ENCODE measurements at places on chromosomes 1 and 21.

DNA sequence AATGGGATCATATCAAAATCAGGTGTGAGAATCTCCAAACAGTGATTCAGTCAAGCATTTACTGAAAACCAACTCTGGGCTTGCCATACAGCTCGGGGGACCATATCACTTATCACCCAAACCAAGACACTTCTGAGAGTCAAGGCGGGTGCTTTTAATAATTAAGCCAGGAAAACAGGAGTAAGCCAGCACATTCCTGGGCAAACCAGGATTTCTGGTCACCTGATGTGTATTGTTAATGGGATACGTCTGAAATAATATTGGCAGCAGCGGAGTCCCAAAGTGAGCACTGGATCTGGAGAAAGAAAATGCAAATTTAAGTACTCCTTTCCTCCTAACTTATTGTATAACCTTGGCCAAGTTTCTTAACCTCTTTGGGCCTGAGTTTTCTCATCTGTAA, 17.6 kb downstream of the OSCP1 start:
- no peak for DNase-seq

DNA sequence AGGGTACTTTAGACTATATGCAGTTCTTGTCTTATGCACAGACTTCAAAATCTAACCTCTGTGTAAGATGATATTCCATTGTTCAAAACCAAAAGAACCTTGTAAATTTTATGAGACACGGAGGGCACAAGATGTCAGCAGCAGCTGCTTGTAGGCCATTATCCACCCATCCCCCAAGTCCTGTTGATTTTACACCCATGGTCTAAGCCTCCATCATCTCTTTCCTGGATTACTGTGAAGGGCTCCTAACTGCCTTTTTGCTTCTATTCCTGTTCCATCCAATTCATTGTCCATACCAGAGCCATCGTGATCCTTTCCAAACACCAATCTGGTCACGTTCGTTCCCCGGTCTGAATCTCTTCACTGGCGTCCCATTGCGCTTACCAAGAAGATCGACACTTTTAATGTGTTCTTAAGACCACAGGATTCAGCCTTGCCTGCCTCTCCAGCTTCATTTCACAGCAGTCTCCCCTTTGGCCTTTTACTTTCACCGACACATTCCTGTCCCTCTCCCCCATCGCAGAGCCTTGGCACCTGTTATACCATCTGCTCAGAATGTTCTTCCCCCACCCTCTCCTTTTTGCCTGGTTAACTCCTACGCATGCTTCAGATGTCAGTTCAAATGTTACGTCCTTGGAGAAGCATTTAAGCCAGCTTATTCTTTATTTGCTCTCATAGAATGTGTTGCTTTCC, 107.3 kb upstream of the POU3F1 start:
- no peak for DNase-seq

DNA sequence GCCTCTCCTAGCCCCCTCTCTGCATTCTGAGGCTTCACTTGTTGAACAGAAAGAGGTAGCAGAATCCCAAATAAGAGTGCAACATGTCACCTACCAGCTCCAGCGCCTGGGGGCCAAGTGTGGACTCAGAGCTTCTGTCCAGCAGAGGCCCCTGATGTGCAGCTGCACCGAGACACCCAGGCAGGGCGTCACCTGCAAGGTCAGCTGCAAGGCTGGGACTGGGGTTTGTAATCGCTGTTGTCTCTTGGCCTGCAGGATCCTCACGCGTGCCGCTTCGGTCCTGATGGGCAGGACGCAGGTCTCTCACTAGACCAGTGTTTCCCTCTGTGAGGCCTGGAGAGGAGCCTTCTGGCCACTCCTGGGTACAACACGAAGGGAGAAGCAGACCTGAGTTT, 4.3 kb upstream of the SLX9 start:
- DNase-seq = no peak

- DNase-seq = no peak
Observed at GRCh38 chr1:22359427-22359826, 92.2 kb upstream of the ZBTB40 start.

GRCh38 chr1:2990376-2991115, 30.7 kb upstream of the ACTRT2 start:
- DNase-seq = no peak

GRCh38 chr1:78068681-78069283, 23.0 kb downstream of the GIPC2 start:
- no peak for DNase-seq

- no peak for DNase-seq
Observed at GRCh38 chr1:206714331-206715058, 29.8 kb downstream of the MAPKAPK2 start.

- DNase-seq = peak; percentile 89
Observed at GRCh38 chr1:21368515-21369289, 71.2 kb upstream of the NBPF3 start.

- DNase-seq = no peak
Observed at GRCh38 chr1:221392453-221392852, 349.4 kb downstream of the DUSP10 start.

DNA sequence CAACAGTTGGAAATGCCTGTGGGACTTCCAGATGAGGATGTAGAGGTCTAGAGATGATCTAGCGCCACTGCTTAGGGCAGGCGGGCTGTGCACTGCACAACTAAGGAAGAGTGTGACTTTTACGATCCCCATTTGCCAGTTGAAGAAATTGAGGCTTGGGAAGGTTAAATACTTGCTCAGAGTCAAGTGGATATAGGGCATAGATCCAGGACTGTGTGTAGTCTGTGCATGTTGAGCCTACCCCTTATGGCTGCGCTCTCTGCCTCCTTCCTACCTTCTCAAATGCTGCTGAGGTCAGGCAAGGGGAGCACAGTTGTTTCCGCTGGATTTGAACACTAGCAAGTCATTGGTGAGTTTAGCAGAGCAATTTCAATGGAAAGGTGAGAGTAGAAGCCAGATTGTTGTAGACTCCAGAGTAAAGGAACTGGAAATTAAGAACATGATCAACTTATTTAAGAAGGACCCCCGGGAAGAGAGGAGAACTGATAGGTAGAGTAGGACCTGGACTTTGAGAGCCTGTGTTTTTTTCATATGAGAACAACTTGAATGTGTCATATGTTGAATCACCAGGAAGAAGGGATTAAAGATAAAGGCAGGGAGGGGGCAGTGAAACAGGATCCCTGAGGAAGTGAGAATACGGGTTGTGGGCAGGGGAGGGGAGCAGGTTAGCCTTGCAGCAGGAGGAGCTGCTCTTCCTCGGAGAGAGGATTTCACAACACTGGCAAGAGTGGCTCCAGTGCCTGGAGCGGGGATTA, 2.7 kb downstream of the CAPN2 start:
- peak; percentile 82 for DNase-seq

DNA sequence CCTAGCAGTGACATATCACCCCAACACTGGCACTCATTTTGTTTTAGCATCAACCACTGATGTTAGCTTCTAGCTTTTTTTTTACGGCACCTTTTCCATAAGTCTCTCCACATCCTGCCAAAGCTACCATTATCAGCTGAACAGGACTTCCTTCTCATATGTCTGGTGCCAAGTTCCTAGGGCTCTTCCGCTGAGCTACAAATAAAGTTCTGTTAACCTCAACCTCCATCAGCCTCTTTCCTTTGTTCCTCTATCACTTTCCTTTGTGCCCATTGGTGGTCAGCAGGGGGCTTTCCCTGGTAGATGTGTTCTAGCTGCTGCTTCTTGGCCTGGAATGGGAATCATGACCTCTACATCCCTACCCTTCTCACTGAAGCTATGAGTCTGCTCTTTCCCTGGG, 163.8 kb downstream of the FAF1 start:
- DNase-seq = no peak

GRCh38 chr1:208951908-208952307, 631.6 kb upstream of the CAMK1G start:
- peak; percentile 36 for DNase-seq

- DNase-seq = peak; percentile 94
Observed at GRCh38 chr1:115595279-115596079, 46.3 kb upstream of the VANGL1 start.

DNA sequence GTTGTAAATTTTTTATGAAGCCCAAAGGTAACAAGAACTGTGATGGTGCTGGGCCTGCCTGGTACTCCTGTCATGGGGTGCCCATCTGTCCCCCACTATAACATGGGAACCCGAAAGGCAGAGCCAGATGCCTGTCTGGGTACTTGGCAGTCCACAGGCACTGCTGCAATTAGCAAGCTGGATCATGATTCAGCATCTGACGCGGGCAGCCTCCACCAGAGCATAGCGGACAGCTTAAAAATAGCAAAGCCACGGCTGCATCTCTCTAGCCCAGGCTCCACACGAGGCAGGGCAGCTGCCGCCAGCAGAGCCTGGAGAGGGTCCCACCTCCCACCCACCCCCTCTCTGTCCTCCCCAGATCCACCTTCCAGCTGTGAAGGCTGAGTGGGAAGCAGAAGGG, 22.9 kb downstream of the SUSD4 start:
- no peak for DNase-seq

- no peak for DNase-seq
Observed at GRCh38 chr1:118189564-118189963, 4.5 kb upstream of the SPAG17 start.

DNA sequence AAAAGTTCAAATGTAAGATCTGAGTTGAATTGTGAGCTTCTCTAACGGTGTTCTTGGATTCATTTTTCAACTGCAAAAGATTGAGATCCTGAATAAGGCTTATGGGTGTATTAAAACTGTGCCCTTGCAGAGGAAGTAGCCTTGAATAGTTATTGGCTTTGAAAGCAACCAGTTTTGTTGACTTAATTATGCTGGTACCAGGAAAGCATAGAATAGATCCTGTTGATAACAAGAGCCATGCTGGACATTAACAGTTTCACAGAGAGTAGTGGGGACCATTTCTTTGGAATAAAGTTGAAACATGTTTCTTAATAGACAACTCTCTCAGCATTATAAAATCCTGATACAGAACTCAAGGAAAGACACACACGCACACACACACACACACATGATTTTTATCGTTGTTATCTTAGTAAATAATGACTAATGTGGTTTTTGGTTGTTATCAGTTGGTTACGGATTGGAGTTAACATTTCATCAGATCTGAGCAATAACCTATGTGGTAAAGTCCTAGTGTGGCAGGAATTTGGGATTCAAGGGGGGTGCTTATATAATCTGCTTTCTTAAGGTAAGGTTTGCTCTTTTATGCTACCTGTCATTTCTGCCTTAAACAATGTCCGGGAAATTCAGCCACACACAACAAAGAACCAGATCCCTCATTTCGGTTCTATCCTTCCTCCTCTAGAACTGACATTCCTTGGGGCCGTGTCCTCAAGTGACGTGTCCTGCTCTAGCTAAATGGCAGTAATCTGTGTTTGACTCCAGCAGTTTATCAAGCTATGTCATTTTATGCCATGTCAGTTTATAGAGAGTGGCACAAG, 330.9 kb downstream of the CHRM3 start:
- DNase-seq = no peak

DNA sequence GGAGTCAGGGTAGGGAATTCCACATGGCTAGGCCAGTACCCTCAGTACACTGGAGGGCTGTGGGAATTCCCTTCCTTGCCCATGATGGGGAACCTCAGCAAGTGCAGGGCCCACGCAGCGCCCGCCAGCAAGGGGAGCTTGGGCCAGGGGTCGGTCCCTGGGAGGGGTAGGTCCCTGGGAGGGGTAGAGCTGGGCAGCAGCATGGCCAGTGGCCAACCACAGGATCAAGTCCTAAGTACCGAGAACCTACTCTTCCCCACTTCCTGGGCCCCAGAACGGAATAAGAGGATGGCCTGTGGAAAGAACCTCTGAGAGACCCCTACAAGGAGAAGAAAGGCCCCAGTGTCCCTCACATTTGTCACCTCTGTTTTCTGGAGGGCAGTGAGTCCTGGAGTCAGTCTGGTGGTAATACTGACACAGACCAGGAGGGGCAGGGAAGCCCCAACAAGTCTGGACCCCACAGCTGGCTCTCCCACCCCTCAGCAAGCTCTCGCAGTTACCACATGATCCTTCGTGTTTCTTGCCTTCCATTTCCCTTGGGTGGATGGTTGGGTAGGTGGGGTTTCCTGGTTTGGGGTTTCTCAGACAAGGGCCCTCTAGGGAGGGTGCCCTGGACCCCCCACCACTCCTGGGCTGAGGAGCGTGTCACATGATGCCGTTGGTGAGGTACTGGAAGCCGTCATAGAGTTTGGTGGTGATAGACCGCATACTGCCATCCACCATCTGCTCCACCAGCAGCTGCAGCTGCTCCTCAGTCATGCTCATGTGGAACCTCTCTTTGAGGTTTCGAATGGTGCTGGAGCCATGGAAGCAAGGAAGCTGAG, 10.3 kb downstream of the ZNF687 start:
- no peak for DNase-seq

GRCh38 chr1:195828325-195828724, 779.9 kb downstream of the KCNT2 start:
- no peak for DNase-seq

- peak; percentile 56 for DNase-seq
Observed at GRCh38 chr1:41365772-41366454, 4.7 kb downstream of the FOXO6 start.

DNA sequence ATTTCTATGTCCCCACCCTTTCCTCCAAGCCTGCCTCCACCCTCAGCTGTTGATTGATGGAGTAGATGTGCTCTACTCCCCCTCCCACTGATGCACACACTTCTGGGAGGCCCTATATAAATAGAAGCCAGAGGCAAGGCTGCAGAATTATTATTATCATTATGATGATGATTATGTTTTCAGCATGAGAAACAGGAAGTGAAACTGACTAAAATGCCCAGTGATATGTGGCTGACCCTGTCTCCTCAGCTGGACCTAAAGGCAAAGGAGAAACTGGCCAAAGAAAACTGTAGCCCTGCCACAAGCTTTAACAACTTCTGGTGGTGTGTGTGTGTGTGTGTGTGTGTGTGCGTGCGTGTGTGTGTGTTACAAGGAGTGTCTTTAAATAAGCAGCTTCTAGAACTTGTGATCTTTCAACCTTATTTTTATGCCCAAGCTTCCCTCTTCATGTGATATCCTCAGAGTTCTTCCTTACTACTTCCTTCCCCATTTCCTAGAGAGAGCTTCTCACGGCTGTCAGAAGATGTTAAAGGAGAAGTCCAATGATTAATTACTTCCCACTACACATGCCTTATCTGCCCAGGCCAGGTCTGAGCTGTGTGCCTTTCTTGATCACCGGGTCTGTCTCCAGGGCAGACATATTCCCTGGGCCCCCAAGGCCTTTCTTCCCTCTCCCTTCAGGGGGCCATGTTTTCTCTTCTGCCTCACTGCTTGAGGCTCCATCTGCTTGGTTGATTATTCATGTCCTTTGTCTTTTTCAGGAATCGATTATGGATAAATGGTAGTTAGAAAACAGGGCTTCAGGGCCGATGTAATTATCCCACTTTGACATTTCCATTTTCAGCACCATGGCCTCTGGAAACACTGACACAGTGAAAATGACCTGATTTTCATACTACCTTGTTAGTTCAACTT, 11.6 kb upstream of the MAPKAPK2 start:
- DNase-seq = peak; percentile 31
